Peyer's patch (tissue), 4 donors: ENCODE measurements at places on chromosomes 2 and 18. TPM values are rescaled to one million over a fixed set of nuclear protein-coding genes. Genes with fewer than 3 reads are reported as not detected.

DNA sequence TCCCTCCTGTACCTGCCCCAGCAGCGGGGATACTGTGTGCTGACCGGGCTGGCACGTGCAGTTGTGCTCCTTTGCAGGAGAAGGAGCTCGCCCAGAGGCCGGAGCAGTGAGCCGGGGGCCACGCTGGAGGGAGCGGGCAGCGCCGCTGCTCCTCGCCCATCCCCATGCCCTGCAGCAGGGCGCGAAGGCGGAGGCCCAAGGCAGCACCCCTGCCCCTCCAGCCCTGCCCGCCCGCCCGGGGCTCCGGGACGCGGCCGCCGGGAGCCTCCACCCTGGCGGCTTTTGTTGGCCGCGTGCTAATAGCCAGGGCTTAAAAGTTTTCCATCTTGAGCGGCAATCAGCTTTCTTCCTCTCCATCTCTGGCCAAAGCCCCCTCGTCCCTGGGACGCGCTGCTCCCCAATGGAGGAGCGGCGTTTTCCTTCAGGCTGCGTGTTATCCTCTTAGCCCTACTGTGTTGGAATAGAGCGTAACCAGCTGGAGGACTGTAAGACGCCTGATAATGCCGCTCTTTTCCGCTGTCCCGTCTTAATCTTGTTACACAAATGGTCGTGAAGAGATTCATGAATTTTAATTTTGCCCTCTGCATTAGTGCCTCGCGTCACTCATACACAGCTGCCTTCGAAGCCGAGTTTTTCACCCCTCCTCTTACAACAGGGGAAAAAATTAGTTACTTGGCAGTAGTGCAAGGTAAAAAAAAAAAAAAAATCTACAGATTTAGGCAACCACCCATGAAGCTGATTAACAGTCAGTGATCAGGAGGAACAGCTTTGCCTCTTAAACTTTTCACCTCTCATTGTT, 172.9 kb upstream of the SIX3 start:
- no peak for DNase-seq
- no peak overlapping the region for H3K4me3 ChIP-seq
- no peaks in the 10 kb centered on the region for H3K4me1 ChIP-seq
- no peaks in the 10 kb centered on the region for H3K36me3 ChIP-seq
- H3K27ac ChIP-seq, result no peak overlapping the region

- H3K4me1 ChIP-seq, result no peaks in the 10 kb centered on the region
- no peaks in the 10 kb centered on the region for H3K36me3 ChIP-seq
- H3K27ac ChIP-seq, result no peak overlapping the region
- DNase-seq, result no peak
Observed at GRCh38 chr2:48292393-48292792, 237.6 kb upstream of the STON1 start.

GRCh38 chr2:8996006-8996405, 7.5 kb downstream of the MBOAT2 start:
- no peaks in the 10 kb centered on the region for H3K27me3 ChIP-seq
- no peak overlapping the region for H3K27ac ChIP-seq
- no peaks in the 10 kb centered on the region for H3K36me3 ChIP-seq
- no peaks in the 10 kb centered on the region for H3K4me1 ChIP-seq
- no peak for DNase-seq

DNA sequence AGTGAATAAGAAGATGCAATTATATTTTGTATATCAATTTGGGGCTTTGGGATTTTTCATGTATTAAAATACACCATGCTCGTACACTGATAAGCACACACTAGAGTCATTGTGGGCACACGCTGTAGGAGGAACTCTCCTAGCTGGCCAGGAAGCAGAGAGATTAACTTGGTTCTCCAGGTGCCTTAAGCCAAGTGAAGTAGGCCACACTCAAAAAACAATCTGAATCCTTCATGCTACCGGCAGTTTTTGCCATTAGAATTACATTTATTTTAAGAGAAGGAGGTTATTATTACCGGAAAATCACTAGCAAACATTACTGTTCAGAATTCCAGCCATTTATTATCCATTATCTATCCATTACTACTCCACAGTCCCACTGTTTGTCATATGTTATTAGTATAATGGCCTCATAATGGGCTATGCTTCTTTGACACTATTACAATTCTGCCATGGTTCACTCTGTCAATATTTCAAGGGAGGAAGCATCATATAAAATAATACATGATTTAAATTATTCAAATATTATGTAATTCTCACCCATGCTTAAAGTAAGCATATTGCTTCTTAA, 214.4 kb downstream of the L3MBTL4 start:
- H3K27ac ChIP-seq, result no peak overlapping the region
- no peak overlapping the region for H3K4me3 ChIP-seq
- DNase-seq, result no peak
- H3K4me1 ChIP-seq, result no peaks in the 10 kb centered on the region

DNA sequence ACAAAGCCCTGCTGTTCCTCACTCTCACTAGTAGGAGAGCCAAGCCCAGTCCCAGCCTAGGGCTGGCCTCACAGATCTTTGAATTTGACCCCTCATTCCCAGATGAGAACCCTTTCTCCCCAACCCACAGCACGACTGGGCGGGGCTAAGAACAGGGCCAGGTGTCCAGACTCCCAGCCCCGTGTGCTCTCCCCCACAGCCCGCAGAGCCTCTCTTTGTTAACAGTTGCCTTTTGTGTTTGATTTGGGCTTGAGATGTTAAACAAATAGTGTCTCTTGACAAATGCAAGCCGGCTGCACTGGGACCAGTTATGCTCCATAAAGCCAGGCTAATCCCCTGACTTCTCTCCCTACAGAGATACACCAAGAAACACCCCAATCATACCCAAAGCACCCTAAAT, 4.7 kb upstream of the KCNK3 start:
- no peaks in the 10 kb centered on the region for H3K4me1 ChIP-seq
- DNase-seq, result no peak
- no peaks in the 10 kb centered on the region for H3K27me3 ChIP-seq
- no peak overlapping the region for H3K27ac ChIP-seq
- no peaks in the 10 kb centered on the region for H3K36me3 ChIP-seq
- no peak overlapping the region for H3K4me3 ChIP-seq

- no peak overlapping the region for H3K27ac ChIP-seq
- no peaks in the 10 kb centered on the region for H3K27me3 ChIP-seq
- DNase-seq, result no peak
- H3K4me3 ChIP-seq, result no peak overlapping the region
- no peaks in the 10 kb centered on the region for H3K36me3 ChIP-seq
Observed at GRCh38 chr2:104788742-104789455, 65.0 kb upstream of the POU3F3 start.

- H3K36me3 ChIP-seq, result no peaks in the 10 kb centered on the region
- H3K4me3 ChIP-seq, result no peak overlapping the region
- no peak overlapping the region for H3K27ac ChIP-seq
- no peaks in the 10 kb centered on the region for H3K27me3 ChIP-seq
- no peaks in the 10 kb centered on the region for H3K4me1 ChIP-seq
Observed at GRCh38 chr2:63029058-63029457, 21.6 kb upstream of the OTX1 start.

The NCKAP5 gene
- 25.8 TPM for total RNA-seq

DNA sequence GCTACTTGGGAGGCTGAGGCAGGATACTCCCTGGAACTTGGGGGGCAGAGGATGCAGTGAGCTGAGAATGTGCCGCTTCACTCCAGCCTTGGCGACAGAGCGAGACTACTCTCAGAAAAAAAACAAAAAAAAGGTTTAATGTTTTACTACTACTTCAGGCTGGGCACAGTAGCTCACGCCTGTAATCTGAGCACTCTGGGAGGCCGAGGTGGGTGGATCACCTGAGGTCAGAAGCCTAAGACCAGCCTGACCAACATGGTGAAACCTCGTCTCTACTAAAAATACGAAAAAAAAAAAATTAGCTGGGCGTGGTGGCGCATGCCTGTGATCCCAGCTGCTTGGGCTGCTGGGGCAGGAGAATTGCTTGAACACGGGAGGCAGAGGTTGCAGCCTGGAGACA, 75.7 kb upstream of the ATIC start:
- no peaks in the 10 kb centered on the region for H3K36me3 ChIP-seq
- H3K27me3 ChIP-seq, result no peaks in the 10 kb centered on the region
- no peak overlapping the region for H3K27ac ChIP-seq
- H3K4me3 ChIP-seq, result no peak overlapping the region

The CACNB4 gene
- total RNA-seq, result 0.88 TPM

The KLHL41 gene
- total RNA-seq, result 0.67 TPM

The POLR1A gene
- 27.2 TPM for total RNA-seq

The ACADL gene
- total RNA-seq, result not detected

The NOSTRIN gene
- total RNA-seq, result 67.4 TPM

The PCARE gene
- not detected for total RNA-seq

The STAT1 gene
- total RNA-seq, result 46.5 TPM

- DNase-seq, result no peak
- H3K4me1 ChIP-seq, result no peaks in the 10 kb centered on the region
- no peaks in the 10 kb centered on the region for H3K27me3 ChIP-seq
- no peaks in the 10 kb centered on the region for H3K36me3 ChIP-seq
- H3K4me3 ChIP-seq, result no peak overlapping the region
Observed at GRCh38 chr2:6410313-6410712, 455.4 kb downstream of the CMPK2 start.

The ST6GAL2 gene
- total RNA-seq, result 0.27 TPM

The C2orf15 gene
- not detected for total RNA-seq

The DNPEP gene
- total RNA-seq, result 180 TPM

- DNase-seq, result no peak
- no peak overlapping the region for H3K27ac ChIP-seq
- H3K36me3 ChIP-seq, result peaks cover 8% of the 10 kb centered on the region
- H3K4me1 ChIP-seq, result no peaks in the 10 kb centered on the region
- H3K27me3 ChIP-seq, result no peaks in the 10 kb centered on the region
Observed at GRCh38 chr2:63049211-63049969, 1.2 kb upstream of the OTX1 start.

- H3K4me1 ChIP-seq, result no peaks in the 10 kb centered on the region
- no peak for DNase-seq
- no peak overlapping the region for H3K4me3 ChIP-seq
- no peak overlapping the region for H3K27ac ChIP-seq
- no peaks in the 10 kb centered on the region for H3K36me3 ChIP-seq
- H3K27me3 ChIP-seq, result no peaks in the 10 kb centered on the region
Observed at GRCh38 chr2:58918141-58918540, 677.0 kb upstream of the FANCL start.

The CYP27A1 gene
- total RNA-seq, result 277 TPM

GRCh38 chr2:7709907-7710306, 792.7 kb downstream of the RNF144A start:
- no peaks in the 10 kb centered on the region for H3K27me3 ChIP-seq
- H3K4me1 ChIP-seq, result no peaks in the 10 kb centered on the region
- DNase-seq, result no peak
- no peak overlapping the region for H3K27ac ChIP-seq
- H3K4me3 ChIP-seq, result no peak overlapping the region
- H3K36me3 ChIP-seq, result no peaks in the 10 kb centered on the region

GRCh38 chr2:113981404-113982134, 91.7 kb downstream of the ACTR3 start:
- H3K27me3 ChIP-seq, result no peaks in the 10 kb centered on the region
- no peak overlapping the region for H3K4me3 ChIP-seq
- H3K36me3 ChIP-seq, result no peaks in the 10 kb centered on the region
- H3K4me1 ChIP-seq, result no peaks in the 10 kb centered on the region
- H3K27ac ChIP-seq, result no peak overlapping the region
- no peak for DNase-seq

GRCh38 chr18:42706029-42706608, 409.4 kb downstream of the RIT2 start:
- no peaks in the 10 kb centered on the region for H3K36me3 ChIP-seq
- H3K4me3 ChIP-seq, result no peak overlapping the region
- H3K27me3 ChIP-seq, result no peaks in the 10 kb centered on the region
- no peaks in the 10 kb centered on the region for H3K4me1 ChIP-seq
- no peak overlapping the region for H3K27ac ChIP-seq

- H3K4me1 ChIP-seq, result no peaks in the 10 kb centered on the region
- no peaks in the 10 kb centered on the region for H3K27me3 ChIP-seq
- no peak overlapping the region for H3K4me3 ChIP-seq
- H3K27ac ChIP-seq, result no peak overlapping the region
Observed at GRCh38 chr2:8589721-8590120, 92.1 kb upstream of the ID2 start.

DNA sequence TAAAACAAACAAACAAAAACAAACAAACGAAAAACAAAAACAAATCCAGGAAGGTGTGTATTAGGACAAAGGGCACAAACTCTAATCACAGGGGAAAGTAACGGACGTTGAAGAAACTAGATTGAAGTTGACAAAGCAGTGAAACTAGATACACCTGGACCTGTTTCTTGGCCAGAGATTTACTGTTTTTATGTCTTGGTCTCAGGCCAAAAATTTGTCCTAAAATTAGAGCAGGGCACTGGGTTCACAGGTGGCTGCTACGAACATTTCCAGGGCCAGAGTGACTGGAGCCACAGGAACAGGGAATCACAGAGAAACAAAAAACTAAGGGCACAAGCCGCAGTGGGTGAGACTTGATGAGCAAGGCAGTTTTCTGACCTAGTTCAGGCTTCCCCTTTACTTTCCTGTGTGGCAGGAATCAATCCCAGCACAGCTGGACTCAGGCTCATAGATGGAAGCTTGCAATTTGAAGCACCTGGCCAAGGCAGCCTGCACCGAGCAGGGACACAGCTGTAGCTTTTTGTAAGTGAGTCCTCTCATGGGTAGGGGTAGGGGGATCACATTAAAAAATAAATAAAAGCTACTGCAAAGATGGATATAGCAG, 329.4 kb downstream of the DLGAP1 start:
- H3K27me3 ChIP-seq, result no peaks in the 10 kb centered on the region
- H3K27ac ChIP-seq, result no peak overlapping the region
- no peaks in the 10 kb centered on the region for H3K4me1 ChIP-seq

DNA sequence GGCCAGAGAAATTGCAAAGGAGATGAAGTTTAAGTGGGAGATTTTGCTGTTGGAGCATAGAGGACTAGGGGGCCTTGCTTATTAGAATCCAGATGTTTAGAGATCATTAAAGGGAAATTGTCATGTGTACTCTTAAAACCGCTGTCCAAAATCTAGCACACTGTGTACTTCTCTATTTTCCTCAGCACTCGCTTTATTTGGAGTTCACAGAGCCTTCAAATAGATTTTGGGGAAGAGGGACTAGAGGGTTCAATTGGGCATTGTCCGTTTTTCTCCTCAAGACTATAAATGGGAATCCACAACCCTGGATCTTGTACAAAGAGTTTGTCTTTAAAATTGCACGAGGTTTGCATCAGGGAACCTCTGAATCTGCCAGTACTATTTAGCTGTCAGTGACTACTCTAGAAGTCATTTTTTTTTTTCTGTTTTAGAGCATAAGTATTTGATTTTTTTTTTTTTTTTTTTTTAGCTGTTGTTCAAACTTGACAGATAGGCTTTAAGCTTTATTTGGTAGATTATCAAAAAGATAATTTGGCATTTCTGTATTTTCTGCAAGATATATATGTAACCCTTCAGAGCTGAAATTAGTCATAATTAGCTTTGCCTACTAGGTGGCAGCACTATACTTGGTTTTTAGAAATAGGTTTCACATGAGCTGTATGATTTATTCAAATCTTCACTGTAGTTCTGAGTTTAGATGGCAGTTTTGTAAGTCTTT, 14.2 kb downstream of the PMS1 start:
- no peaks in the 10 kb centered on the region for H3K36me3 ChIP-seq
- no peak overlapping the region for H3K4me3 ChIP-seq
- no peaks in the 10 kb centered on the region for H3K27me3 ChIP-seq
- DNase-seq, result no peak
- H3K4me1 ChIP-seq, result no peaks in the 10 kb centered on the region
